Left lung (tissue), 14 donors: ENCODE measurements at places on chromosomes 12 and 14.

- DNase-seq = no peak
- H3K27ac ChIP-seq = no peak overlapping the region
- no peaks in the 10 kb centered on the region for H3K27me3 ChIP-seq
- H3K36me3 ChIP-seq = no peaks in the 10 kb centered on the region
- no peaks in the 10 kb centered on the region for H3K4me1 ChIP-seq
Observed at GRCh38 chr12:110458756-110459155, 8.6 kb upstream of the ARPC3 start.

GRCh38 chr14:104114421-104115130, 23.8 kb upstream of the KIF26A start:
- H3K36me3 ChIP-seq = no peaks in the 10 kb centered on the region
- no peak overlapping the region for H3K4me3 ChIP-seq
- H3K27ac ChIP-seq = no peak overlapping the region
- peaks cover 89% of the 10 kb centered on the region for H3K27me3 ChIP-seq
- no peaks in the 10 kb centered on the region for H3K4me1 ChIP-seq

GRCh38 chr12:64835901-64836300, 11.5 kb downstream of the TBC1D30 start:
- no peak for DNase-seq
- H3K4me3 ChIP-seq = no peak overlapping the region
- no peaks in the 10 kb centered on the region for H3K4me1 ChIP-seq
- no peaks in the 10 kb centered on the region for H3K27me3 ChIP-seq
- H3K36me3 ChIP-seq = no peaks in the 10 kb centered on the region

DNA sequence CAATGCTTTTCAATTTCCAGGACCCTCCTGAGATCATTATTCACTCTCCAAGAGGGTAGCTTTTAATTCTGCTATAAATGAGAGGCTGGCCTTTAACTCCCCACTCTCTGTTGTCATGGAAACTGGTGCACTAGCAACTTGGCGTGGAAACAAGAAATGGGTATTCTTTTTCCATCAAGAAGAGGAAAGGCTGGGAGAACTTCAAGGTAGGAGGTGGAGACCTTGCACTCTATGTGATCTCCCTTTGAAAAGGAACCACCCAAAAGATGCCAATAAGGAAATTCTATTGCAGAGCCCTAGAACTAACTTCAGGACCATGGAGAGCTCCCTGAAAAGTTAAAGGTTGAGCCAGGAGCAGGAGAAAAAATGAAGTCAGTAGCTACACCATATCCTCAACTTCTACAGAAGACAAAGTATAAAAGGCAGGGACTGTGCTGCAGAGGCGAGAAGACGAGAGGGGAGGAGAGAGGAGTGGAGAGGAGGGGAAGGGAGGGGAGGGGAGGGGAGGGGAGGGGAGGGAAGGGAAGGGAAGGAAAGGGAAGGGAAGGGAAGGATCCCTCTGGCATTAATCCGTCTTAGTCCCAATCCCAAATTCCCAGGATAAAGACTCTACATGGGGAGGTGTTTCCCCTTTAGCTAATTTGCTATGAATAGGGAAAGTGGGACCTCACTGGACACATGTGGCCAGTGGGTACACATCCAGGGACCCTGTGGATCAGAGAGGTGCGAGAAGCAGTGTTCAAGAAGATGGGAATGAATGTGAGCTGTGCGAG, 46.7 kb upstream of the FICD start:
- peaks cover 44% of the 10 kb centered on the region for H3K27me3 ChIP-seq
- no peaks in the 10 kb centered on the region for H3K36me3 ChIP-seq
- H3K27ac ChIP-seq = no peak overlapping the region
- no peak for DNase-seq
- H3K4me3 ChIP-seq = no peak overlapping the region
- H3K4me1 ChIP-seq = no peaks in the 10 kb centered on the region

GRCh38 chr12:49916129-49916919, 12.6 kb upstream of the FAIM2 start:
- peaks cover 8% of the 10 kb centered on the region for H3K4me1 ChIP-seq
- no peaks in the 10 kb centered on the region for H3K27me3 ChIP-seq
- H3K4me3 ChIP-seq = no peak overlapping the region
- DNase-seq = no peak
- no peaks in the 10 kb centered on the region for H3K36me3 ChIP-seq

DNA sequence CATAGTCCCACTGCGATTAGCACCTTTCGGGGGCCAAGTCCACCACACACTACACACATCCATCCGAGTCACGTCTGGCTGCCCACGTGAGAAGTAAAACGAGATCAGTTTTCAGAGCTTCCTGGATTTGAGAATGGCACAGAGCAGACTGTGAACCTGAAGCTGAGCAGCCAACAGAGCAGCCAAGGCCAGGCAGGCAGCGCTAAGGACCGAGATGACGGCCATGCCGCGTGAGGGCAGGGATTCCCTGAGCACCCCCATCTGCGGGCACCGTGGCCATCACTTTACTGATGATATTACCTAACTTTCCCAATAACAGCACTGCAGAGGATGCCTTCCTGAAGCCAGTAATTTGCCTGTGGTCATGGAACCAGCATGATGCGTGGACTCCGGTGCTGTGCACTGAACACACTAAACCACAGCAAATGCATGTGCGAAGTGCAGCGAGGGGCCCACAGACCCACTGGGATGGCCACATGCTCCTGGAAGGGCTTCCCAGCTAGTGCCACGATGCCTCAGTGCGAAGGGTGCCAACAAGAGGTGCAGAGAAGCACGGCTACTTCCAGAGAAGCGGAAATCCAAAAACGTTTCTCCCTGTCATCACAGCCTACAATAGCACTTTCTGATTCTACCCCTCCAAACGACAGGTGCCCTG, 56.0 kb downstream of the RNF34 start:
- no peaks in the 10 kb centered on the region for H3K36me3 ChIP-seq
- DNase-seq = peak; percentile 49
- H3K4me3 ChIP-seq = no peak overlapping the region
- H3K4me1 ChIP-seq = no peaks in the 10 kb centered on the region

- no peaks in the 10 kb centered on the region for H3K27me3 ChIP-seq
- no peak overlapping the region for H3K4me3 ChIP-seq
- no peak overlapping the region for H3K27ac ChIP-seq
- no peaks in the 10 kb centered on the region for H3K4me1 ChIP-seq
- H3K36me3 ChIP-seq = no peaks in the 10 kb centered on the region
Observed at GRCh38 chr12:84561351-84561750, 351.2 kb downstream of the SLC6A15 start.

- H3K4me1 ChIP-seq = no peaks in the 10 kb centered on the region
- no peak overlapping the region for H3K4me3 ChIP-seq
- no peaks in the 10 kb centered on the region for H3K27me3 ChIP-seq
- no peak overlapping the region for H3K27ac ChIP-seq
Observed at GRCh38 chr14:75372260-75372659, 55.6 kb upstream of the JDP2 start.

DNA sequence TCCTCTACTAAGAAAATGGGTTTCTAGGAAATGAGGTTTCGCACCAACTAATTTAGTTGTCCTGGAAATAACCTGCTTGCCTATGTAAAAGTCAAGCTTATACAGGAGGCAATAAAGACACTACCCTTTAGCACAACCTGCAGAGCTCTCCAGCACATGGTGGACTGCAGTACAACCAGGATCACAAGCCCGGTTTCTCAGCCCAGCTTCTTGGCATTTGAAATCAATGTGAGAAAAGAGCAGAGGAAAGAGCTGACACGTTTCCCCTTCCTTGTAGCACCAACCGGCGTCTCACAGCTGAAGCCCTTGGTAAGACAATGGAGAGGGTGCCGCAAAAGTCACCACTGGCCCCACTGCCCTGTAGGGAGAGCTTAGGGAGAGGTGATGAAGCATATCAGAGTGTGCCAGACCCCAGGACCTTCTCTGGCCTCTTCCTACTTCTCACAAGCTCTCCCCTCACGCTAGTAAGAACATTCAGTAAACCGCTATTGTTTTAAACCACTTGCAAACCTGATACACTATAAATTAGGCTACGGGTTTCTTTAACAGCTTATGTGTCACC, 8.6 kb downstream of the SPTLC2 start:
- no peak overlapping the region for H3K4me3 ChIP-seq
- DNase-seq = no peak
- H3K4me1 ChIP-seq = peaks cover 80% of the 10 kb centered on the region
- no peaks in the 10 kb centered on the region for H3K36me3 ChIP-seq
- H3K27me3 ChIP-seq = no peaks in the 10 kb centered on the region

DNA sequence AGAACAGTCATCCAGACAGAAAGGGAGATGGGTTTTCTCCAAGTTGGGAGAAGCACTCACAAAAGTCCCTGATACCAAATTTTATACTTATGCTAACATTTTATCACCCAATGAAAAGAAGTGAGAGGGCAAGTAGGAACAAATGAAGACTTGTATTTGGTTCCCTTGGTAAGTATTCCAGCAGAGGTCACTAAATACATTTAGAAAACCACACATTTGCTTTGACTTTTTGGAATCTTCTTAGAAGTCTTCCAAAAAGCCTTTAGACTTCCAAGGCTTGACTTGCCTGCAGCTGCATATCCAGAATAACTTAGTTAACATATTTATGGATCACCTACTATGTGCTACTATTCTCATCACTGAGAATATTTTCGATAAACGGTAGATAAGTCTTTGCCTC, 3.1 kb upstream of the GYS2 start:
- DNase-seq = no peak
- H3K27ac ChIP-seq = no peak overlapping the region
- H3K27me3 ChIP-seq = no peaks in the 10 kb centered on the region
- no peaks in the 10 kb centered on the region for H3K36me3 ChIP-seq
- no peaks in the 10 kb centered on the region for H3K4me1 ChIP-seq
- no peak overlapping the region for H3K4me3 ChIP-seq

- peaks cover 11% of the 10 kb centered on the region for H3K4me1 ChIP-seq
- no peak overlapping the region for H3K27ac ChIP-seq
- no peaks in the 10 kb centered on the region for H3K36me3 ChIP-seq
- no peaks in the 10 kb centered on the region for H3K27me3 ChIP-seq
- no peak overlapping the region for H3K4me3 ChIP-seq
Observed at GRCh38 chr12:52179396-52179973, 12.3 kb downstream of the KRT80 start.

GRCh38 chr14:56585461-56586084, 6.0 kb downstream of the TMEM260 start:
- no peak overlapping the region for H3K4me3 ChIP-seq
- H3K4me1 ChIP-seq = peaks cover 19% of the 10 kb centered on the region
- no peak for DNase-seq
- H3K36me3 ChIP-seq = peaks cover 22% of the 10 kb centered on the region
- H3K27me3 ChIP-seq = no peaks in the 10 kb centered on the region

DNA sequence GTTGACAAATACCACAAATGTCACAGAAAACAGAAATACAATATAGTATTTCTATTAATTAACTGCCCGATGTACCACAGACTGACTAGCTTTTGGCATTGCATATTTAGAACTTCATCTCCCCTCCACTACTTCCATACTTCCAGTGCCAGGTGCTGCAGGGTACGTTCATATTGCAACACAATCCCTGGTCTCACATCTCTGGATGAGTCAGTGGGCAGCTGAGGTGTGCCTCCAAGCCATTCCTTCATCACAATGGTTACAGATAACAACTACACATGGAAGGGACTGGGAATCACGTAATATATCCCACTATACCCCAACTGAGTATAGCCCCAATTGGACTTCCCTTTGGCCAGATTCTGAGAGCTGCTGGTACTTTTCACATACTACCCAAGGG, 31.1 kb downstream of the CCDC198 start:
- no peaks in the 10 kb centered on the region for H3K27me3 ChIP-seq
- H3K4me1 ChIP-seq = no peaks in the 10 kb centered on the region
- no peak overlapping the region for H3K4me3 ChIP-seq
- H3K36me3 ChIP-seq = no peaks in the 10 kb centered on the region

GRCh38 chr14:95117937-95118721, 39.2 kb downstream of the DICER1 start:
- H3K27me3 ChIP-seq = no peaks in the 10 kb centered on the region
- no peak for DNase-seq
- no peak overlapping the region for H3K27ac ChIP-seq

DNA sequence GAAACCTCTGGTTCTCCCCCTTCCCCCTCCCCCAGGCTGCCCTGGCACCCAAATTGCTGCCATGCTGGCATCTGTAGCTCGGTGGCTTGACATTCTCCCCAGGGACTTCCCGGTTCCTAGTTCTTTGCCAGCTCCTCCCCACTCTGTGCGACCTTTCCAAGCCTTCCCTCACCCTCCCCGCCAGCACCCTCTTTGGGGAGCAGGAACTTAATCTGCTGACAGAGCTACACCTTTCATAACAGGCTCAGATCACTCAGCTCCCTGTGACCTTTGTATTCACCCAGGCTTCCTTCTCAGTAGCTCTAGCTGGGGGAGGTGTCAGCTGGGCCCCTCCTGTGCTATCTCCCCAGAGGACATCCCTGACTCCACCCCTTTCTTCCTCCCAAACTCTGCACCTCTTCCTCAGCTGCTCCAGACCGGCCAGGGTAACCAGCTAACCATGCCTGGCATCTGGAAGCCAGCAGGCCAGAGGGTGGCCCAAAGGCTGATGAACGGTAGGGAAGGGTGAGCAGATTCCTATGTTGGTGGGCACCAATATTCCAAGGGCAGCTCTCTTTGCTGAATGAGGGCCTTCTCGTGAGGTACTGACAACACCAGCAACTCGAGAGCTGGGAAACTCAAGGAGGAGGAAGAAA, 1.8 kb upstream of the COX14 start:
- no peak overlapping the region for H3K4me3 ChIP-seq
- peak; percentile 64 for DNase-seq
- H3K27ac ChIP-seq = peak overlapping the region; percentile 89
- no peaks in the 10 kb centered on the region for H3K36me3 ChIP-seq
- no peaks in the 10 kb centered on the region for H3K27me3 ChIP-seq
- H3K4me1 ChIP-seq = peaks cover 22% of the 10 kb centered on the region

GRCh38 chr14:21768116-21768874, 94.7 kb upstream of the OR4E1 start:
- H3K36me3 ChIP-seq = no peaks in the 10 kb centered on the region
- H3K27ac ChIP-seq = no peak overlapping the region
- DNase-seq = no peak
- no peaks in the 10 kb centered on the region for H3K4me1 ChIP-seq

DNA sequence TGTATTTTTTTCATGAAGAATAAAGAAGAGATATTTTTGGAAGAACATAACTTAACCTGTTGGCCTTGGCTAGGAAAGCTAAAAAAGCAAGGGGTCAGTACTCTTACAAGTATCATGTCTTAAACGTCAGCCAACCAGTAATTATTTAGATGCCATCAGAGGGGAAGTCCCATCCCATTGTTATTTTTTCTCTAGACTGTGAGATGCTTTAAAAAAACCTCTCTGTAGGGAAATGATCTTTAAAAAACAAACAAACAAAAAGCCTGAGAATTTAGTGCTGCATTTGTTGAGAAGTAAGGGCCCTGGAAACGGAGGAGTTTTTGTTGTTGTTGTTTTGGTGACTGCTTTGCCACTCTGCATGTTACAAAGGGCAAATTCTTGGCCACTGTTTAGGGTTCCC, 474.0 kb downstream of the ZFP36L1 start:
- peaks cover 5% of the 10 kb centered on the region for H3K4me1 ChIP-seq
- DNase-seq = no peak
- H3K4me3 ChIP-seq = no peak overlapping the region
- H3K27ac ChIP-seq = no peak overlapping the region
- no peaks in the 10 kb centered on the region for H3K36me3 ChIP-seq
- H3K27me3 ChIP-seq = no peaks in the 10 kb centered on the region

GRCh38 chr12:6817662-6818157, 3.9 kb upstream of the GPR162 start:
- no peaks in the 10 kb centered on the region for H3K27me3 ChIP-seq
- no peaks in the 10 kb centered on the region for H3K4me1 ChIP-seq
- no peak overlapping the region for H3K27ac ChIP-seq
- no peak for DNase-seq
- peaks cover 5% of the 10 kb centered on the region for H3K36me3 ChIP-seq
- H3K4me3 ChIP-seq = no peak overlapping the region

GRCh38 chr14:67831113-67831512, 11.5 kb downstream of the RAD51B start:
- H3K27ac ChIP-seq = no peak overlapping the region
- no peaks in the 10 kb centered on the region for H3K4me1 ChIP-seq
- no peaks in the 10 kb centered on the region for H3K27me3 ChIP-seq
- no peak overlapping the region for H3K4me3 ChIP-seq
- no peak for DNase-seq
